ENCODE measurements at places on chromosomes 13 and 19.

GRCh38 chr13:45320876-45321629 lies 19.9 kb downstream of the TPT1 start:
- DNase-seq: no peak

- no peak for DNase-seq
These were observed 59.9 kb downstream of the ABCC4 start for GRCh38 chr13:95241321-95241720.

- no peak for DNase-seq
These were observed 16.4 kb upstream of the ZNF14 start for GRCh38 chr19:19749117-19749907.

GRCh38 chr19:32018014-32018413 lies 327.4 kb upstream of the ZNF507 start:
- no peak for DNase-seq

GRCh38 chr19:52896431-52897137 lies 851 bp downstream of the ZNF320 start:
- peak; percentile 12 for DNase-seq

- peak; percentile 81 for DNase-seq
These were observed 275.6 kb downstream of the DCLK1 start for GRCh38 chr13:35855531-35856019.

GRCh38 chr19:38759590-38760003 lies 13.7 kb downstream of the LGALS7 start:
- no peak for DNase-seq

GRCh38 chr13:104321756-104322155 lies 1255.5 kb upstream of the SLC10A2 start:
- no peak for DNase-seq

- DNase-seq: no peak
These were observed 1237.7 kb upstream of the PCDH20 start for GRCh38 chr13:62653371-62653770.

- DNase-seq: no peak
These were observed 536.5 kb upstream of the SPRY2 start for GRCh38 chr13:80877209-80877943.

- no peak for DNase-seq
These were observed 51.6 kb upstream of the MIR17HG start for GRCh38 chr13:91295712-91296410.

DNA sequence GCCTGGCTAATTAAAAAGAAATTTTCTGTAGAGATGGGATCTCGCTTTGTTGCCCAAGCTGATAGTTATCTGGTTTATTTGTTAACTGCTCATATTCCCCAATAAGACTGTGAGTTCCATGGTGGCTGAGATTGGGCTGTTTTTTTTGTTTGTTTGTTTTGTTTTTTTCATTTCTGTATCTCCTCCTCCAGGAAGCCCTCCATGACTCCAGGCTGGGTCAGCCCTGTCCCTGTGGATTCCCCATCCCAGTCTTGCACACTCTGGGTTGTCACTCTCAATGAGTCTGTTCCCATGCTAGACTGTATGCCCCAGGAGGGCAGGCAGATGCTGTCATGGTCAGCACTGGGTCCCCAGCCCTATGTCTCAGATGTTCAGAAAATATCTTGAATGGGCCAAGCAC lies 2.9 kb downstream of the EML2 start:
- no peak for DNase-seq

GRCh38 chr19:45235485-45235884 lies 9.7 kb downstream of the EXOC3L2 start:
- DNase-seq: no peak

GRCh38 chr19:4550479-4551050 lies 8.9 kb downstream of the SEMA6B start:
- DNase-seq: no peak

- DNase-seq: peak; percentile 94
These were observed 177.5 kb downstream of the DCLK1 start for GRCh38 chr13:35953537-35954206.

GRCh38 chr13:53112522-53112921 lies 83.9 kb downstream of the OLFM4 start:
- peak; percentile 82 for DNase-seq

DNA sequence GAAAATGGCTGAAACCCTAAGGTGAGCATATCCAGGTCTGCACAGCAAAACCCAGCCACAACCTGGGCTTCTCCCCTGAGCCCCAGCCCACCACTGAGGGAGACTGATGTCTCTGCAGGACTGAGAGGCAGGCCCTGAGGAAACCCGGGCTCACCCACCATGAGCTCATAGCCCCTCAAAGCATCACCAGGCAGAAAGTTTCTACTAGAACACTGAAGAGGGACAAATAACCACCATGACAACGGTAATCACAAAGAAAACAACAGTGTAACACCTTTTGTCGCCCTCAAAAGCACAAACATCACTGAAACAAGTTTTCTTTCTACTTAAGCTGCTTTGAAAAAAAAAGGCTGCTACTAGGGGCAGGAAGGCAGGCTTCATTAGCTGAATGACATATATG lies 29.8 kb downstream of the TSHZ3 start:
- no peak for DNase-seq

GRCh38 chr13:41668130-41668757 lies 210.9 kb downstream of the RGCC start:
- peak; percentile 78 for DNase-seq

DNA sequence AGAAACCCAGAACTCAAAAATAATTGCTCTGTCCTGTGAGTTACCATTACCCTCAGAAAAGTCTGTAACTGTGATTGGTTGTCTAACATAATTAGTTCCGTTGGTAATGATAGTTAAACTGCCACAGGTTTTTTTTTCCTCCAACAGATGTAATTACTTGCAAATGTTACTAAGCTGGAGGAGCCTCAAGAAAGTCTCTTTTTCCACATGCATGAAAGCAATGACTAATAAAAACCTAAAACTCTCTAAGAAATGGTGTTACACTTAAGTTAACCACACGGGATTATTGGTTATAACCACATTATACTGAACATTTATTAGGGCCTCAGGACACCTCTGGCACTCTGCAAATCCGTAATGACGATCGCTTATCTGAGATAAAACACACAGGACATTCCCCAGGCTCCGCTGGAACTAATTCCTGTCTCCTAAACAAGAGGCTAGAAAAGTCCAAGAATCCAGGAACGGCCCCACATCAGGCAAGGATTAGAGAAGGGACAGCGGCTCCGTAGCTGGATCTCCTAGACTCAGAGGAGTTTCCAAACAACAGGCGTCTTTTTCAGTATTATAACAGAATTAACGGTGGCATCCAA lies 753 bp downstream of the ZNF235 start:
- no peak for DNase-seq

DNA sequence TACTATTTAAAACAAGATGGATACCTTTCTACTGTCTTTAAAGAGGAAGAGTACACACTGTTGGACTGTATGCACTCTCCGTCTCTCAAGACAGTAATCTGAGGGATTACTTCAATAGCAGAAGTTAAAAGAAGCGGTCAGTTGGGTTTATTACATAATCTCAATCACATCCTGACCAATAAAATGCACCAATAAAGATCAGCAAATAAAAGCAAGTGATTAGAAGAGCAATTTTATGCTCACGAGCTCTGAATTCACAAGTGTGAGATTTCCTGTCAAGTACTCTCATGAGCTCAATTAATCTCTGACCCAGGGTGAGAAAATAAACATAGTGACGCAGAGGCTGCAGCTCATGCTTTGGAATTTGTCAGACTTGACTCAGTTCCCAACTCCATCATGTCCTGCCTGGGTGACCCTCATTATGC lies 12.2 kb downstream of the ABCC4 start:
- DNase-seq: no peak

- DNase-seq: peak; percentile 75
These were observed 110.8 kb downstream of the TEX29 start for GRCh38 chr13:111431206-111431605.

DNA sequence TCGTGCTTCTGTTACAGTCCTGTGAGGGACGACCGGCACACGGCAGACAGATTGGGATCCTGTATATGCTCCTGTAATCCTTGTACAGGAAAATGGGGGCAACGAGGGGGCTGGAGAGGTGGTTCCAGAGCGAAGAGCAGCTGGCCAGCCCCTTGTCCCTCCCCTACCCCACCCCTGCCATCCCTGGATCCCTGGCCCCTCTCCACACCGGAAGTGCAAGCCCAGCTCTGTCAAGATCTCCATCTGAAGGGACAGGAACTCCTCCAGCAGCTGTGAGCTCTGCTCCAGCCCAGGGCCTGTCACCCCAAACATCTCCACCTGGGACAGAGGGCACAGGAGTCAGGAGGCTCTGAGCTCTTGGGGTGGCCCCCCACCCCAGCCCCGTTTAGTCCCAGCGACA lies 5.5 kb upstream of the CCER2 start:
- DNase-seq: no peak

DNA sequence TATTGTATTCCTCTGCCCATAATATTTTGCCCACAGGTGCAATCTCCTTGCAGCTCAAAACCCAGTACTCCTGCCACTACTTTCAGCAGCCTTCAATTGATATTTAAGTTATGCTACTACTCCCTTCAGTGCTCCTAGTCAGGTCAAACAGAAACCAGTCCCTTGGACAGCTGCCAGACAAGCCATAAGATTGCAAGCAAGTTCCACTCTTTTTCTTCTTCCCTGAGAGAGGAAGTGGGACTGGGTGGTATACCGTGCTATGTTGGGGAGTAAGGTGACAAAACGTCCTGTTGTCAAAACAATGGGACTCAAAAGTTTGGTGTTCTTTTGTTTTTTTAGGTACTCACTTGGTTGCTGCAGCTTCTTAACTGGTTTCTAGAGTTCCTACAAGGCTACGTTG lies 63.1 kb upstream of the FRY start:
- DNase-seq: no peak

DNA sequence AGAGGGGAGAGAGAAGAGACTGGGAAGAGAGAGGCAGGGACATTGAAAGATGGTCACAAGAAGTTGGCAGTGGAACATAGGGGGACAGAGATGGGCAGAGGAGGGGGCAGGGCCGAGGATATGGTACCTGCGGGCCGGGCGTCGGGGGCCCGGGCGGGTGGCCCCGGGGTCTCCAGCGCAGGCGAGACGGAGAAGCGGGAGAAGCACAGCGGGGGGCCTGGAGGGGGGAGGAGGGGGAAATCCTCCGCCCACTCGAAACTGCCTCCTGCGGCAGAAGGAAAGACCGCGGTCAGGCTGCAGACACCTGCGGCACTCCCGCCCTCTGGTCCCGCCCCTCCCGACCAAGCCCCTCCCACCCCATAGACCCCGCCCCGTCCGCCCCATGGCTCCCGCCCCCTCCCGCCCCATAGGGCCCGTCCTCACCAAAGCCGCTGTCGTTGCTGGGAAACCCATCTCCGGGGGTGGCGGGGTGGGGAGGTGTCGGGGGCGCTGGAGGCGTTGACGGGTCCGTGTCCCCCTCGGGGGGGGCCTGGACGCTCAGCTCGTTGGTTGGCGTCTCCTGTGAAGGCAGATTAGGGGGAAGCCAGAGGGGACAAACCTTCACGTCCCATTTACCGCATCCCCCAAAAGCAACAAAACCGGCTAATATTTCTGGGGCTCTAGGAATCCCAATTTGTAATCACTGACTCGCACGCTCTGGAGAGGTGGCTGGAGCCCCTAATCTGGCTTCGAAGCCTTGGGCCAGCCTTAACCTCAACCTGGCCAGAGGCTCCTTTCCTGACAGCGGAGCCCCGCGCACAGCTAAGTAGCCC lies 20.4 kb downstream of the LMTK3 start:
- DNase-seq: no peak

GRCh38 chr13:106274551-106275203 lies 260.8 kb downstream of the EFNB2 start:
- DNase-seq: no peak

DNA sequence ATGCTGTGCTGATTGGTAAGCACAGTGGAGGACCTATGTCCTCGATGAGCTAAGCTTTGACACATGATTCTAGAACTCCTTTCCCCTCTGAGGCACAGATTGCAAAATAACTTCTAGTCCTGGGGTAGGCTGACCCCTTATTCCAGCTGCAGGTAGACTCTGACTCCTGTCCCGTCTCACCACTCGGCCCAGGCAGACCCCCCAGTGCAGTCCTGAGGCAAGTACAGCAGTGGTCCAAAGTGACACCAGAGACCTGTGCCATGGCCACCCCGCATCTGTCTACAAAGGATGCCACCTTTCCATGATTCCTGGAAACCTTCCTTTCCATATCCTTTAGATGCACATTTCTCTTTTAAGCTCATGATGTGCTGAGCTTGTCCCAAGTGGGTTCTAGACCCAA lies 482.5 kb downstream of the ZNF536 start:
- no peak for DNase-seq

DNA sequence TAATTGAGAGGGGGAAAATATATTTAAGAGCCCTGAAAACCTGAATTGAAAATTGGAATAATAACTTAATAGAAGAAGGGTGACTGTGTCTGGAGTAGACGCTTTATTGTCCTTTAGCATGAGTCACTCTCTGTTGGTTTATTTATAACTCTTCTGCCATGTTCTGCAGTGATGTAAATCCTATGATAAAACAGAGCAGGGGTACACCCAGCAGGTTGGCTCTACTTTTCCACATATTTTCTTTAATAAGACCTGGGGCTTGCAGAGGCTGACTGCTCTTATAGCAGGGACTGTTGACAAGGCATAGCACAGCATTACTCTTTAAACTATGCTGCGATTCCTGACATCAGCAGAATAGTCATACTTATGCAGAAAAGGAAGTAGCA lies 389.9 kb upstream of the PCDH9 start:
- no peak for DNase-seq

DNA sequence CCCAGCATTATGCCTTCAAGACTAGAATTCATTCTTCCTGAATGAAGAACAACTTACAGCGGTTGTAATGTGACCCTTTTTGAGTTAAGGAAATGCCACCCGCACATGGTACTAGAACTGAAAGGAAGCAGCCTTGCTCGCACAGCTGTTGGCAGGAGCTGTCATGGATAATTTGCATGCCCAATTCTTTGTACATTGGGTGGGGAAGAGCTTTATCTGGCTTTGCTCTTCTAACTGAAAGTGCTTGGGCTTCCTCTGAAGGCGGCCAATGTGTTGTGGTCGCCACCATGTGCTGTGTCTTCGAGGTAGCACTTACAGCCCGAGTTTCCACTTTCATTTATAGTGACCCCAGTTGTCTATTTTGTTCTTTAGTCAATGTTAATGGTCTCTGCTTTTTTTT lies 3.4 kb downstream of the CCNE1 start:
- no peak for DNase-seq

Data from NCI-H345 (cell line).